ENCODE measurements at places on chromosomes 3 and 15. TPM values are rescaled to one million over a fixed set of nuclear protein-coding genes. Genes with fewer than 3 reads are reported as not detected.

Gene IQCF5
- not detected for polyA plus RNA-seq

- no peak for DNase-seq
Measured at GRCh38 chr3:141526709-141527108, 39.9 kb downstream of the RASA2 start.

DNA sequence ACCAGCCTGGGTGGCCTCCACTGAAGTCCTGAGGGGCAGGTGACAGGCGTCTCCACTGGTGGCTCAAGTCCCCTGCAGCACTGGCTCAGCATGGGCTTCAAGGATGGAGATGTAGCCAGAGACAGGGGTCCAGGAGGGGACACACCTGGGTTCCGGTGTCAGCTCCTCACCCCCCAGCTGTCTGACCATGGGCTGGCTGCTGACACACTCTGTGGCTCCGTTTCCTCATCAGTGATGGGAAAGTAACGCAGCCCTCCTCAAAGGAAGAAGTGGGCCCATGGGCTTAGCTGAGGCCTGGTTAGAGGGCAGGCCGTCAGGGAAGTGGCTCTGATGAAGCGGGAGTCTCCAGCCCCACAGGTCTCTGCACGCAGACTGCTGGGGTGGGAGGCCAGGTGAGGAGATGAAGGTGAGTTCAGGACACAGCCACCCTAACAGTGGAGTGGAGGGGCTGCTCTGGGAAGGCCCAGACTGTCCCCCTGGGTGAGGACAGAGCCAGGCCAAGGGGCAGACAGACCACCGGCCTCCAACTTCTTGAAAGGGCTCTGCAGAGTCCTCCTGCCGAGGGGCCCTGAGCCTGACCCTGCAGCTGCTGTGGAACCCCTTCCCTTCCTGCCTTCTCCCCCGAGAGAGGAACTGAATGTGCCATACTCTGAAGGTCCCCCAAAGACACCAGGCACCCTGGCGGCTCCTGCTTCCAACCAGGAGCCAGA lies 24.0 kb downstream of the PSTPIP1 start:
- DNase-seq, result no peak

DNA sequence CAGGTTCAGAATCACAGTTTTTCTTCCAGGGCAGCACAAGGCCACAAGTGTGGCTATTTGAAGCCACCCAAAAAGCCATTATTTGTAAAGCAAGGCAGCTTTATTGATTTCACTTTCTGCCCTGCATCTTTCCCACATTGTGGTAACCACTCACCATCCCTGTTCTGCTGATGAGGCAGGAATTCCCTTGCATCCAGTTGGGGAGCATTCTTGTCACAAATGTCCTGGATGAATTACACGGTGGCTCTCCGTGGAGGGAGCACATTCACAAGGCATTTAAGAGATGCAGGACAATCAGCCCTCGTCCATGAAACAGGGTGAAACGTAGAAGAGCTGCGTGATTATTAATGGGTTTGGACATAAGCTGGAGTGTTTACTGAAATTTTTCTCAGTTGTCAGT lies 111.2 kb downstream of the APBA2 start:
- DNase-seq, result no peak

DNA sequence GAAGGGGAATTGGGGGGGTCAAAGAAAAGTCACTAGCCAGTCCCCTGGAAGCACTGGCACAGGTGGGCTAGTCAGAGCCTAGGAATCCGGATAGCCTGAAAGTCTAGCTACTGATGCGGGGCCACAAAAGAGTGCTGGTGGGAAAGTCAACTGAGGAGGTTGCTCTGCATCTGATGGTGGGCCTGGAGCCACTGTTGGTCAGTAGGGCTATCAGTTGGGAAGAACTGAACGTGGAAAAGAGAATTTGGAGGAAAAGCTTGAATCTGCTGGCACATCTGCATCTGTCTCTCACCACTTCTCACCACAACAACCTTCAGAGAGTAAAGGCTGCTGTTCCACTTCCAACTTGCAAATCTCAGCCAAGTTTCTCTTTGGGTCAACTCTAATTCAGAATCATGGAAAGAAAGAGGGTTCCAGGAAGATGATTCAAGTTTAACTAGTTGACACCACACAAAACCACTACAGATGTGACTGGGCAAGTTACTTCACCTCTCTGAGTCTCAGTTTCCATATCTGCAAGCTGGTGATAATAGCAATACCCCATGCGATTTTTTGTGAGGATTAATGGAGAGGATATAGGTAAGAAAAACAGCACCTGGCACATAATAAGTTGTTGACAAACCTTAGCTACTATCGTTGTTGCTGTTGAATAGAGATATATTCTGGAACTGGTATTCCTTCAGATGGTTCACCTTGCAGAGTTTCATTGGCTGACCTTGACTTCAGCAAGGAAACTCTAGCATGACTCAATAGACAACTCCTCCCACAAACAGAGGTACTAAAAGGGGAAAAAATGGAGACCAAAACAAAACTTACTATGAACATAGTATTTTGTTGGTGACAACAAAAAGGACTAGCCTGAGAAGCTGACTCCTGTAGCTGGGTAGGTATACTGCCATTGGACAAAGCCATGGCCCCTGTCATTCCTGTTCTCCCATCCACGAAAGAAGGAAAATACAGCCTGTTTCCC lies 280.2 kb upstream of the STT3B start:
- no peak for DNase-seq

Gene SLC51A
- not detected for polyA plus RNA-seq

- DNase-seq, result no peak
Measured at GRCh38 chr3:185767002-185767688, 57.7 kb downstream of the IGF2BP2 start.

Gene GOLGA6L9
- polyA plus RNA-seq, result 0.72 TPM

GRCh38 chr15:89462198-89462912 lies 34.0 kb downstream of the RHCG start:
- no peak for DNase-seq

GRCh38 chr3:115693868-115694267 lies 70.6 kb downstream of the GAP43 start:
- no peak for DNase-seq

- DNase-seq, result no peak
Measured at GRCh38 chr15:31316135-31316795, 10.4 kb upstream of the KLF13 start.

DNA sequence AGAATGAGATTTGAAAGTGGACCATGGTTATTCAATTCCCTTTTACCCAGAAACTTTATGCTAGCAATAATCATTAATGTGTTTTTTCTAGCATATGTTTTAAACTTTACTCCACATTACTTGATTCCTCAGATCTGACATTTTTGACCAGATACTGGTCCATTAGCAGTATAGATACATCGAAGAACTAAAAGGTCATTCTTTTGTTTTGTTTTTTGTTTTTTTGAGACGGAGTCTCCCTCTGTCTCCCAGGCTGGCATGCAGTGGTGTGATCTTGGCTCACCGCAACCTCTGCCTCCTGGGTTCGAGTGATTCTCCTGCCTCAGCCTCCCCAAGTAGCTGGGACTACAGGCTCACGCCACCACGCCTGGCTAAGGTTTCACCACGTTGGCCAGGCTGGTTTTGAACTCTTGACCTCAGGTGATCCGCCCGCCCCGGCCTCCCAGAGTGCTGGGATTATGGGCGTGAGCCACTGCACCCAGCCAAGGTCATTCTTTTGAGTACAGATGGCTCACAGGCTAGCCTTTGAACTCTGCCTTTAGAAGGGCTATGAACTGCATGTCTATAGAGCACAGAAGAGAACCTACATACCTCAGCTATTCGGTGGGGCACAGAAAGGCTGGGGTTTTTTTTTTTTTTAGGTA lies 28.6 kb downstream of the CHP1 start:
- DNase-seq, result no peak

GRCh38 chr3:109413049-109413448 lies 75.7 kb upstream of the DPPA4 start:
- DNase-seq, result no peak

Gene GOLGA6B
- not detected for polyA plus RNA-seq

- DNase-seq, result no peak
Measured at GRCh38 chr3:6860149-6860953, 564 bp upstream of the GRM7 start.

DNA sequence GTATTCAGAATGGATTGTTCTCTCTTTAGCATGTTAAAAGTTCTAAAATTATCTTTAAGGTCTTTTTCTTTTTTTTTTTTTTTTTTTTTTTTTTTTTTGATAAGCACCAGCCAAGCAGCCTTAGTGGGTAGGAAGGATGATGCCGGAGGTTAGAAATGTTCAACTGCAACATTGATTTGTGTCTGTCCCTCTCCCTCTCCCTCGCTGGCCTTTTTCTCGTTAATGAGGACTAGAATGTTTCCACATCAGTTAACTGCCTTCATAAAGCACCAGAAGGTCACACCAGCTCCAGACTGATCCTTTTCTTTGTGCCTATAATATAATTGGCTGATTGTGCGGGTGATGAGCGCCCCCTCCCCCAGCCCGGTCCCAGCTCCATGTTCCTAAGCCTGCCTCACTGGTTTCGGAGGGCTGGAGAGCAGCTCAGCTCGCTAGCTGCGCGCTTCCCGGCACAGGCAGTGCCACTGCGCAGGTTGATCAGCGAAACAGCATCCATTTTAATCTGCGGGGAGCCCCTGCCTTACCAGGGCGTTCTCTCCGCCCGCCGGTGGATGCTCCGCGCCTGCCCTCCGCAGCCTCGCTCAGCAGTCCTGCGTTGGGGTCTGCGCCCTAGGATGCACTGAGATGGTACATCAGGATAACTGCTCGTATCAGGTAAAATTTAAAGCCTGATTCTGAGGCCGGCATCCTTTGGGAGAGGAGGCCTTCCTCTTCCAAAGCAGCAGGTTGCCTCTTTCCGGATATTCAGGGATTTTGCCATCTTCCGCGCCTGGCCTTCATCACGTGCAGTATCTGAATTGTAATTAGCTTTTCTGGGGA lies 148.9 kb upstream of the IL12A start:
- DNase-seq, result no peak

DNA sequence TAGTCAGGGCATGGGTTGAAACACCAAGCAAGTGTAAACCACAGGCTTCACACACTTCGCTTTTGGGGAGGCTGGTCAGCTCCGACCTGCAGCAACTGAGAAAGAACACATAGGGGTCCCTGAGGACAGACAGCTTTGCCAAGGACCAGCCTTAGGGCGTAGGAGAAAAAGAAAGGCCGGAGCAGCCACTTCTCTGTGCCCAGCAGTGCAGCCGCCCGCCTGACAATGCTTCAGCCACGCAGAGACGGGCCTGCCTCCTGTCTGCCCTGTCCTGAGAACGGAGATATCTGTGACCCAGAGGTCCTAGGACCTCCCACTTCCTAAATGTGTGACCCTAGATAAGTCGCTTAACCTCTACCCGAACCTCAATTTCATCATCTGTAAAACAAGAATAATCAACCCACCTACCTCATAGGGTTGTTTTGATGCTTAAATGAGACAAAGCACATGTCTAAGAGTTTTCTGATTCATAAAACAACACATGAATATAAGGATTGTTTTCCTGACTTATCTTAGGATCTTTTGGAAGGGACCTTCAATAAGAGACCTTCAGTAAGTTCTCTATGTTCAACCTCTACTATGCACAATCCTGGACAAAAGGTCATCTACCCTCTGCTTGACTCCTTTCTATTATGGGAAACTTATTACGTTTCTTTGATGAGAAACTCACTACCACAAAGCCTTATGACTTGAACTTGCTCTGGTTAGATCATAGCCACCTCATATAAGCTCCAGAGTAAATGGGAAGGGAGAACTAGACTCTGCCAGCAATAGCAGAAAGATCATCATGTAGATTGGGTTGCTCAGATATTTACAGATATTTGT lies 32.9 kb upstream of the RFTN1 start:
- no peak for DNase-seq

Gene TRIM42
- polyA plus RNA-seq, result not detected
